ENCODE measurements at places on chromosomes 12 and 14. TPM values are rescaled to one million over a fixed set of nuclear protein-coding genes. Genes with fewer than 3 reads are reported as not detected.

GRCh38 chr12:58502841-58503240 lies 417.5 kb downstream of the LRIG3 start:
- DNase-seq: no peak

GRCh38 chr14:76053572-76054355 lies 68.2 kb downstream of the IFT43 start:
- no peak for DNase-seq

DNA sequence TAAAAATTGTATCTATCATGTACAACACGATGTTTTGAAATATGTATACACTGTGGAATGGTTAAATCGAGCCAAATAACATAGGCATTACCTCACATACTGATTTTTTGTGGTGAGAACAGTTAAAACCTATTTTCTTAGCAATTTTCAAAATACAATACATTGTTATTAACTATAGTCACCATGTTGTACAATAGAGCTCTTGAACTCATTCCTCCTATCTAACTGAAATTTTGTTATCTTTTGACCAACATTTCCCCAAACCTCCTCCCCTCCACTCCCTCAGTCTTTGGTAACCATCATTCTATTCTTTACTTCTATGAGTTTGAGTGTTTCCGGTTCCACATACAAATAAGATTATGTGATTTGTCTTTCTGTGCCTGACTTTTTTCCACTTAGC lies 6.8 kb upstream of the SLC38A2 start:
- DNase-seq: no peak

- DNase-seq: no peak
Observed at GRCh38 chr12:11563785-11564739, 85.4 kb upstream of the ETV6 start.

- DNase-seq: no peak
Observed at GRCh38 chr12:101854747-101855146, 22.6 kb upstream of the DRAM1 start.

GRCh38 chr14:33891700-33892099 lies 59.2 kb downstream of the EGLN3 start:
- no peak for DNase-seq

- no peak for DNase-seq
Observed at GRCh38 chr12:70186436-70186835, 56.8 kb upstream of the CNOT2 start.

CAPZA3 gene
- total RNA-seq: not detected

CYP27B1 gene
- 2.1 TPM for total RNA-seq

NFATC4 gene
- not detected for total RNA-seq

YARS2 gene
- 56.6 TPM for total RNA-seq

PTPRB gene
- 2.3 TPM for total RNA-seq

All from A172 (cell line).